ENCODE measurements at places on chromosomes 2 and 18. TPM values are rescaled to one million over a fixed set of nuclear protein-coding genes. Genes with fewer than 3 reads are reported as not detected.

Gene ATRAID
- total RNA-seq: 82.5 TPM

Gene CD207
- 0.25 TPM for total RNA-seq

Gene NEU2
- not detected for total RNA-seq

Gene B4GALT6
- 0.75 TPM for total RNA-seq

Gene SKOR2
- total RNA-seq: not detected

Gene ARHGAP15
- total RNA-seq: 165 TPM

Measured in CD4-positive, alpha-beta T cell (primary cell).